Activated T-cell treated with anti-CD3 and anti-CD28 coated beads, Interleukin-2, amount 50 U/mL, for 1 hour (primary cell): ENCODE measurements at places on chromosomes 5 and 9.

- no peak for DNase-seq
These were observed 110.8 kb downstream of the CTNND2 start for GRCh38 chr5:11793396-11793795.

DNA sequence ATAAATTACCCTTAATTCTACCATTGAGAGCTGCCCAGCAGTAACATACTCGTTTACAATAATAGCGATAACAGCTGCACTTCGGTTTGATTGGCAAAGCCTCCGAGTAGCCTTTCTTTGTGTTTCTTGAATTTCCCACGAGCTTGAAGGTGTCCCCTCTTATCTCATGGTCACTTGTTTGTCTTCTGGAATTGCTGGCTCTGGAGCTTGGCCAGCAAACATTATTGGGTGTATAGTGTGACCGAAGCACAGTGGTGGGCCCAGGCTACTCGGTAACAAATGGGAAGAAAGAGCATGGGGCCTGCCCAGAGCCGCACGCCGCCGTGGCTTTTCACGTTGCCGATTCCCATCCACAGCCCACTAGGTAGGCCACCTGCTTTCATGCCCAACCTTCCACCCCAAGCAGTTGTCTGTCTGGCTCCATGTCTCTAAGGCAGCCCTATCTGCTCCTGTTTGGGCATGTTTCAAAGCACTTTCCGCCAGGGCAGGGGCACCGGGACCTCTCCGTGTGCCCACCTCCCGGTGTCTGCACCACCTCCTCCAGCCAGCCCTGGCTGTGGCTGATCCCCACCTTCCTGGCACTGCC, 8.7 kb downstream of the STKLD1 start:
- DNase-seq: no peak

- DNase-seq: no peak
These were observed 30.2 kb upstream of the EPB41L4B start for GRCh38 chr9:109351032-109351431.

DNA sequence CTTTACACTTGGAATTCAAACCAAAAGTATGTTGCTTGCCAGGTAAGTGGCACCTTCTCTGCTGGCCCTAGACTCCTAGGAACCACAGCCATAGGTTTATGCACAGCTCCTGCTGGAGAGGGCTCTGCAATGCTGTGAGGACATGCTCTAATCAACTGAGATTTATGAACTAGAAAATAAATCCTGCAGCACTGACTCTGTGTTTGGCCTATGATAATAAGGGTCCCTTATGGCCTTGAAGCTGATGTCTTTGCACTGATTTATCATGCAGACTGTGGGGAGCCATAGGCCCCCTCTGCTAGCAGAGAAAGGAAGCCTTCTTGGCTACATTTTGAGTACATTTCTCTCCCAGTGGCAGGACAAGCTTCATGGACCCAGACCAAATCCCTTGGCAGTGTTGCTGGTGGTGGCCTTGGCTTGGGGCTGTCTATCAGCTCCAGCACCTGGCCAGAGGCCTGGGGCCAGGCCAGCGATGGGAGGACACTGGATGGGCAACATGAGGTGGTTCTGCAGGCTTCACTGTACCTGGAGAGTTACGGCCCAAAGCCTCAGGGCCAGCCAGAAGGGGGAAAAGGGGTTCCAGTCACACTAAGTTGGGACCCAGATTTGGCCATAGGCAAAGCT, 178.0 kb downstream of the SEMA6A start:
- no peak for DNase-seq

DNA sequence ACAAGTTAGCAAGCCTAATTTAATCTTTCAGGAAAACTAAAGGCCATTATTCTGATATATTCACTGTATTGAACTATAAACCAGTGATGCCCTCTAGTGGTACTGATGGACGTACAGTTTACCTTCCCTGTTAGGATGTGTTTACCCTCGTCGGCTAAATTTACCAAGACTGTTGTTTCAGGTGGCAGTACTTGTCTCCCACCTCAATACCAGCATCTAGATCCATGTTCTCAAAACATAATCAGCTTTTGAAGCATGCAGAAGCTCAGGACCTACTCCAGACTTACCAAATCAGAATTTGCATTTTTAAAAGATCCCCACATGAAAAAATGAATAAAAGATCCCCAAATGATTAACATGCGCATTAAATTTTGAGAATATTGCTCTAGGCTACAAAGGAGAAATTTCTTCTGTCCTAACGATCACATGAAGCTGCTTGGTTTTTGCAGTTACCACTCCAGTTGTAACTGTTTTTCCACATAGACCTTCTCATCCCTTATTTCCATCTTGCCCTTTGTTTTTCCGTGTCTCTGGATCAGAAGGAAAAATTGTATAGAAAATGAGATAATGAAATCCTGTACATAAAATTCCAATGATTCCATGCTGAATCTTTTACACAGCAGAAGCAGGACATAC, 3.2 kb upstream of the BAAT start:
- no peak for DNase-seq

DNA sequence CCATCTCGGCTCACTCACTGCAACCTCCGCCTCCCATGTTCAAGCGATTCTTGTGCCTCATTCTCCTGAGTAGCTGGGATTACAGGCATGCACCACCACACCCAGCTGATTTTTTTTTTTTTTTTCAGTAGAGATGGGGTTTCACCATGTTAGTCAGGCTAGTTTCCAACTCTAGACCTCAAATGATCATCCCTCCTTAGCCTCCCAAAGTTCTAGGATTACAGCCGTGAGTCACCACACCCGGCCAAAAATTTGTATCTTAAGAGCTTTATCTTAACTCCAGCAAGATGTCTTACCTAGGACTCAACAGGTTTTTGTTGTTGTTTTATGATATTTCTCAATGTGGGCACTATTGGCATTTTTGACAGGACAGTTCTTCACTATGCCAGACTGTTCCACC, 27.9 kb downstream of the LYRM7 start:
- no peak for DNase-seq

DNA sequence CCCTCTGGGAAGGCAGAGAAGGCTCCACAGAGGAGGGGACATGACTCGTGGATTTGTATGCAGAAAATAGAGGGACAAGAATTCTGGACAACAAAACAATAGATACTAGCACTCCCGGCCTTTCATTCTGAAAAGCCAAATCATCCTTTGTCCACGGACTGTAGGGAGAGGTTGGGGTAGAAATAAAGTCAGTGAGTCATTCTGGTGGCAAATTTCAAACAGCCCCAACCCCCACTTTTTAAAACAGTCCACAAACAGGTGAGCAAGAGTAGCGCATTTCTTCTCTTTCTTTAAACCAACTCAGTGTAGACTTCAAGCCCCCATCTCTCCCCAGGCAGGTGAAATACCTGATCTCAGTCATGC, 56.1 kb downstream of the PTPDC1 start:
- DNase-seq: no peak

- DNase-seq: no peak
These were observed 46.3 kb upstream of the TNFSF15 start for GRCh38 chr9:114852050-114852594.

DNA sequence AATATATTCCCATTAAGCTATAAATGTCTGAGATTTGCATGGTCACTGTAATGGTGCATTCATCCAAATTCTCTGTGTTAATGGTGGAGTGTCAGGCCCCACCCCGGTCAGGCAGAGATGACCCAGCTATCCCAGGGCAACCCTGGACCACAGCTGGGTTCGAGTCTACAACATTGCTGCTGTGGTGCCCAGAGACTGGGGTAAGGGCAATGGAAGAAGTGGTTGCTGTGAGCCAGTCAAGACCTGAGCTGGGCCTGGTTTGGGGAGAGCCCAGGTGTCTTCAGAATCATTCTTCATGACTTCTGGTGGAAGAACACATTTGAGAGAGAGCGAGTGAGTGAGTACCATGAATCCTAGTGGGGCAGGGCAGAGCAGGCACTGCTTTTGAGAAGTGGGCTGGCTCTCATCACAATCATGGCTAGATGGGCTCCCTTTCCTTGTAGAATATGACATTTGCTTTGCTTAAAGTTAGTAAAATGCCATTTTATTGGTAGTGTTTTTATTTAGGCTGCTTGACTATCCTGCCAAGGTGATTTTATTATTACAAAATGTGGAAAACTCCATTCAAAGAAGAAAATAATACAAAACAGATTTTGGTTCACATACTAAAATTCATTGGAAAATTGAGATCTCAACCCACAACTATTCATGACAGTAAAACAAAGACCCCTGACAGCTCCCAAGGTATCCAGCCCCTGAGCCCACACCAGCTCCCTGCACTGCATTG, 125.8 kb upstream of the SLC25A48 start:
- no peak for DNase-seq

GRCh38 chr5:73104326-73104725, 16.0 kb upstream of the TMEM171 start:
- DNase-seq: no peak

DNA sequence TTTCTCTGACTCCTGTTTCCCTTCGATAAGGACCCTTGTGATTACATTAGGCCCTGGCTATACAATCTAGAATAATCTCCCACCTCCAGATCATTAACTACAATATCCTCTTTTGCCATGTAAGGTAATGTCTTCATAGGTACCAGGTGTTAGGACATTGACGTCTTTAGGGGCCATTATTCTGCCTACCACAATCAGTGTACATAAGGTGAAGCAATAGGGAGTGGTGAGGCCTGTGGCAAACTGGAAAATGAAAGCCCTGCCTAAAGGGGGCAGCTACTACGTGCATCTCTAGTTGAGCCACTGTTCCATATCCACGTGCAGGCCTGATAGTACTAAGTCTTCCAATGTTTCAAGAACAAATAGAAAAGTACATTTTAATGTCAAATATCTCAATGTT, 4.8 kb upstream of the ALDH1B1 start:
- no peak for DNase-seq

DNA sequence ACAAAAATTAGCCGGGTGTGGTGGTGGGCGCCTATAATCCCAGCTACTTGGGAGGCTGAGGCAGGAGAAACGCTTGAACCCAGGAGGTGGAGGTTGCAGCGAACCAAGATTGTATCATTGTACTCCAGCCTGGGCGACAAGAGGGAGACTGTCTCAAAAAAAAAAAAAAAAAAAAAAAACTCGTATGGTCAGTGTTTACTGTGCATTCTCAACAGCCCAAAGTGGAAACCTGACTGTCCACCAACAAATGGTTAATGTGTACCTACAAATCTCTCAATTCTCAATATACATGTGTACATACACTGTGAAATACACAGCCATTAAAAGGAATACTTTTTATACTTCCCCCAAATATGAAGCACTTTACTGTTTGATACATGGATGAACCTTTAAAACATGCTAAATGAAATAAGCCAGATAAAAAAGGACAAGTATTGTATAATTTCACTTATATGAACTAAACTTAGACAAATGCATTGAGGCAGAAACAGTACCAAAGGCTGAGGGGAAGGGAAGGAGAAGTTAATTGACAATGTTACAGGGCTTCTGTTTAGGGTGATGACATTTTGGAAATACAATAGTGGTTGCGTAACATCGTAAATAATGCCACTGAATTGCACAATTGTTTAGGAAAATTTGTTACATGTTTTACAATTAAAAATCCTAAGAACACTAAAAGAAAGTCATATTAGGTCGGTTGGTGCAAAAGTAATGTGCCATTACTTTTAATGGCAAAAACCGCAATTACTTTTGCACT, 16.5 kb downstream of the DNAJA1 start:
- no peak for DNase-seq

DNA sequence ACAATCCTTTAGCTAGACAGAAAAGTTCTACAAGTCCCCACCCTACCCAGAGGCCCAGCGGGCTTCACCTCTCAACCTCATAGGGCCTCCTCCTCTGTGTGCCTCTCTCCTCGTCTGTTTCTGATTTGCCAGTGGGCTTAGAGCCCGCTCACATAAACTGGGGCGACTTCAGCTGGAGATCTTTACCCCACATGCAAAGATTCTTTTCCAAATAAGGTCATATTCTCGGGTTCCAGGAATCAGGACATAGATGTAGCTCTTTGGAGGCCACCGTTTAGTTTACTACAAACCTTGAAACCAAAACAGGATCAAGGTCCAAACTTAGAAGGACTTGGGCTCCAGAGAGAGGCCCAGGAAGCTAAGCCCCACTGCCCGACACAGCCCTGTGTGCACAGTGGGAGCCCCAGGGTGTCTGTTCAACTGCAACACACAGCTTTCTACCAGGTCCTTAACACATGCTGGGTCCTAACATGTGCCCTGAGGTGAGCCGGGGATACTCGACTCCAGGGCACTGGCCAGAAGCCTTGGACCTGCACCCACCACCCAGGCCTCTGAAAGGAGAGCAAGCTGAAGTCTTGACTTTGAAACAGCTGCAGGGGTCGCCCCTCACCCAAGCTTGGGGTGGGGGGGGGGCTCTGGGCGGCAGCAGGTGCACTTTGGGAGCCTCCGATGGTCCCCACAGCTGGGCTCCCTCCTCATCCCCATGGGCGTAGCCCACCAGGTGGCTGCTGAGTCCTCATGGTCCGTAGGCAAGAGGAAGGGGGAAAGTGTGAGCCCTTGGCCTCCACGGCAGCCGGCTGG, 26.8 kb upstream of the SLC12A7 start:
- DNase-seq: no peak

DNA sequence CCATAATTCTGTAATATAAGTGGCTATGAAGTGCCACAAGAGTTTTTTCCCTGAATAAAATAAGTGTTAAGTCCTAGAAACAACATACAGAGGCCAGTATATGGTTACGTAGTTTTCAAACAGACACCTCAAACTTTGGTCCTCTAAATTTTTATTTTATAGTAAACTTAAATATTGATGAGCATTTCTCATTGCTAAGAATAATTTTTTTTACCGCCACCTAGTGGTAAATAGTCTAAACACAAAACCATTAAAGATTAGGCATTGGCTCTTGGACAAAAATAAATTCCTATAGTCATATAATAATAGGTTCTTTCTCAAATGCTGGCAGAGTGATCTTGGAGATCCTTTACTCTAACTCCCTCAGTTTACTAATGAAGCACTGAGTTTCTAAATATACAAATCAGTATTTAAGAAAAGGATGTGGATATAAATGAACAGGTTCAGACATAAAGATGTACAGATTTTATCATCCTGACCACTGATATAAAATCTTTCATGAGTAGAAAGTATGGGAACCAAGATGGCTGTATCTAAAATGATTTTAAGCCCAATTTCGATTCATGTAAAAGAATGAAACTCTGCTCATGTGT, 136.2 kb downstream of the FANCC start:
- DNase-seq: no peak

DNA sequence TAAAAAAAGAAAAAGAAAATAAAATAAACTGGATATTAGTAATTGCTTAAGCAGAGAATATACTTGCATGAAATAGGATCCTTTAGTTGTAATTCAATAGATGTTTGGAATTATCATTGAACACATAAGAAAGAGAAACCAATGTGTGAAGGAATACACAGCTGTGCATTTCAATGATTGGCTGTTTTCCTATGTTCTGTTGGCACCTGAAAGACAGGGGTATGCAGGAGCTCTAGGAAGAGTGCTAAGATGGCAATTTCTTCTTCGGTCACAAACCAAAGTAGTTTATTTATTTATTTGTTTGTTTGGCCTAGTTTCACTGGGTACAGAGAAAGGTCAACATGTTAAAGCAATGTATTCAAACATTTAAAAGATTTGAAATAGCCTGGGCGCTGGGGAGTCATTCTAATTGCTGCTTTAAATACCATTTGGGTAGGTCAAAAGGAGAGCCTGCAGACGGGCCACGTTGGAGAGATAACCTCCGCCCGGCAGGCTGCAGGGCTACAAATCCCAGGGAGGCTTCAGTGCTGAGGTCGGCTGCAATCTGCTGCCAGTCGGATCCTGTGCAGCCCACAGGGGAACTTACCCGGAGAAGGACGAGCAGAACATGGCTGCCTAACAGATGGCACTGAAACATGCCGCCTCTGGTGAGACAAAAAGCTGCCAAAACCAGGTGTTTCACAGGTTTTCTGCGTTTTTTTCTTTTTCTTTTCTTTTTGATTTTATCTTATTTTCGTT, 154.2 kb upstream of the TYRP1 start:
- DNase-seq: no peak
